Prostate gland (tissue), 2 donors: ENCODE measurements at places on chromosomes 6 and 20. TPM values are rescaled to one million over a fixed set of nuclear protein-coding genes. Genes with fewer than 3 reads are reported as not detected.

- peak; percentile 61 for DNase-seq
Measured at GRCh38 chr6:137707590-137708360, 159.3 kb upstream of the TNFAIP3 start.

DNA sequence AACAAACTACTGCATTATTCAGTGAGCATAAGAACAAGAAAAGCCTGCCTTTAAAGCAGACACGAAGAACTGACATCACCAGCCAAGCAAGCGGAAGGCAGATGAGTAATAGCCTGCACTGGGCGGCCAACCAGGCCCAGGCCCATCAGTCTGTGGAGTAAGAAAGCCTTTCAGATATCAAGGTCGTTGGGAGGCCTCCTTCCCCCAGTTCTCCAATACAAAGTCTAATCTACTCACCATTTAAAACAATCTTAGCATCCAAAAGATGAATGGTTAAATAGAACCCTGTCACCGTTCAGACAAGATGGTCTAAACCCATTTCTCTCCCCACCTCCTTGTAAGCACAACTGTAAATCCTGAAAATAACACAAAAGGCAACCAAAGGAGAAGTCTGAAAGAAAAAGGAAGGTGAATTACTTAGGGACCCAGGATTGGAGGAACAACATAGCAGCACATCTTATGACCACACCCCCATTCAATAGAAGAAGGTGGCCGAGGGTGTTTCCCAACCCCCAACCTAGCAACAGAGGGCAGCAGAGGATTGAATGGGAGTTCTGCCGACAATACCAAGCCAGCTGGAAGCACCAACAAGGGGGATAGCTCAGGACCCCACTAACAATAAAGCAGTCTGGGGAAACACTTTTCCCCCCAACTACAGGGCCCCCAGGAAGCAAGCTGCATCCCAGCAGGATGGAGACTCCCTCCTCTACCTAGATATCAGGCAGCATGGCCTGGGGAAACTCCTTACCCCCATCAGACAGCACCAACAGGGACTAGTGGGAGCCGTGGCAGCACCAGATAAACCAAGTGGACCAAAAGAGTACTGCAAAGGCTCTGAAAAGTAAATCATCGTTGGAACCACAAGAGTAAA lies 67.9 kb downstream of the ZHX3 start:
- peak; percentile 29 for DNase-seq

- DNase-seq, result no peak
Measured at GRCh38 chr6:43707269-43707668, 19.7 kb upstream of the MRPS18A start.

The SLC35D3 gene
- total RNA-seq, result 0.23 TPM

The KCNQ2 gene
- 35.6 TPM for total RNA-seq

The PLN gene
- 13.3 TPM for total RNA-seq
